ENCODE measurements at places on chromosomes 2 and 18.

DNA sequence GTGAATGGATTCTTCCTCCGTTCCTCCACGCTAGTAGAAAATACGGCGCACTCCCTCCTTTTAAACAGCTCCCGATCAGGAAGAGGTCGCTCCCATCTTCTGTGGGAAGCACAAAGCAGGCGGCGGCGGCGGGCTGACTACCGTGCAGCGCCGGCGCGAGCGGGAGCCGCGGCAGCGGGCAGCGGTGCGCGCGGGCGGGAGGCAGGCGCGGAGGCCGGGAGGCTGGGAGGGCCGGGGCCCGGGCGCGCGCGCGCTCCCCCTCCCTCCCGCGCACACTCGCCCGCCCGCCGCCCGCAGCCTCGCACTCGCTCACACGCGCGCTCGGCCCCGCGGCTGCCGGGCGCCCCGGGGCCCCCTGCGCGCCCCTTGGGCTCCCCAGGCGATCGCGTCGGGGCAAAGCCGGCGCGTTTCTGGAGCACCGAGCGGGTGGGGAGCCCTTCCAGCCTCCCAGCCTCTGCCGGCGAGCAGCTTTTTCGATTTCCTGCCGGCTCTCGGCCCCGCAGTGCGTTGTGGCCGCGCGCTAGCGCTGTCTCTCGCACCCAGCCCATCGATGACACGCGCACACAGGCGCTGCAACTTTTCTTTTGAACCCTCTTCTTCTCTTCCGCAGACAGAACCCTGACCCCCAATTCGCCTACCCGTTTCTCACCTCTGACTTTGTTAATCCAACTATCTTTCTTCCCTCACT lies at the start of gene SLC8A1:
Gene SLC8A1, minus strand, starts transcription at position 173 of the 688 bp plus-strand sequence.
- DNase-seq = peak; percentile 51

DNA sequence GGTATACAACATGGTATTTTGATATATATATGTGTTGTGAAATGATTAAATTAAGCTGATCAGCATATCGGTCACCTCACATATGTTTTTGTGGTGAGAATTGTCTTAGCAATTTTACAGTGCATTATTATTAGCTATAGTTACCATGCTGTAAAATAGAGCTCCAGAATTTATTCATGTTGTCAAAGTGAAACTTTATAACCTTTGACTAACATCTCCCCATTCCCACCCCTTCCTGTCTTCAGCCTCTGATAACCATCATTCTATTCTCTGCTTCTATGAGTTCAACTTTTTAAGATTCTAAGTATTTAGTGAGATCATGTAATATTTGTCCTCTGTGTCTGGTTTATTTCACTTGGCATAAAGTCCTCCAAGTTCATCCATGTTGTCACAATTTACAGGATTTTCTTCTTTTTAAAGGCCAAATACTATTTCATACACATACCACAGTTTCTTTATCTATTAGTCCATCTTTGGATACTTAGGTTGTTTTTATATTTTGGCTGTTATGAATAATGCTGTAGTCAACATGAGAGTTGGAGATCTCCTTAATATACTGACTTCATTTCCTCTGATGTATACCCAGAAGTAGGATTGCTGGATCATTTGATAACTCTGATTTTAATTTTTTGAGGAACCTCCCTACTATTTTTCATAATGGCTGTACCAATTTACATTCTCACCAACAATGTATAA lies 30.3 kb downstream of the NCOA1 start:
- DNase-seq = no peak

GRCh38 chr2:214481204-214481603 lies 70.3 kb downstream of the VWC2L start:
- peak; percentile 17 for DNase-seq

DNA sequence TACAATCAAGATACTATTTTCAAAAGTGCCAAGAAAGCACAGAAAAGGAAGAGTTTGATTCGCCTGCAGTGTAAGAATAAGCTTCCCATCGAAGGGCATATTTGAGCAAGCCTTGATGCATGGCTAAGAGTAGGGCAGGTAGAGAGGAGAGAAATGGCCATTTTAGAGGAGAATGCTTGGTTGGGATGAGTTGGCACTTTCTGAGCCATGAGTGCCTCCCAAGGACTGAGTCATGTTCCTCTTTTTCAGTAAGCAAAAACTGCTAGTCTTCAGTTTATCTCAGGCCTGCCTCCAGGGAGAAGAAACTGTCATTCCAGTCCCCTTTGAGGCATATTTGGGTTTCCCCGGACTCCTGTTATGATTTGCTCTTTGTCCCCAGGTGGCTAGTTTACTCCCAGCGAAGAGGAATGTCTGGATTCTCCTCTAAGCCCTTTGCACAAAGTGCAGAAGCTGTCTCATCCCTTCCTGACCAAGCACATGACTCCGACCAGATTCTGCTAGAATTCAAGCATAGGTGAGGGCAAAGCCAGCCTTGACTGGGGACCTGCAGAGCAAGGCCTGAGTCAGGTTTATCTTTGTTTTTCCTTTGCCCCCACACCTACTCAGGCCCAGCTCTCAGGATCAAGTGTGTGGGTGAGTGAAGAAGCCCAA lies 115.2 kb downstream of the TTC32 start:
- no peak for DNase-seq

DNA sequence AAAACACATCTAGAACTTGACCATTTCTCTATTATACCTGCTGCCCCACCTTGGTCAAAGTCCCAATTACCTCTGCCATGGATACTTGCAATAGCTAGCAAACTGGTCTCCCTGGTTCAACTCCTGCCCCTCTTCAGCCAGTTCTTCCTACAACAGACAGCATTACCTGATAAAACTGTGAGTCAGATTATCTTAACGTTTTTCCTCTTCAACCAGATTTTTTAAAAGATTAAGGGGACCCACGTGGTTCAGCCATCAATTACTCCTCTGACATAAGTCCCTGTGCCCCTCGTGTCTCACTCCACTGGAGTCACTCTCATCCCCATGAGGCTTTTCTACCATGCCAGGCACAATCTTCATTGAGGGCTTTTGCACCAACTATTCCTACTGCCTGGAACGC lies 5.3 kb upstream of the ARHGAP15 start:
- DNase-seq = no peak

GRCh38 chr2:24973812-24974211 lies 2.1 kb upstream of the DNAJC27 start:
- no peak for DNase-seq

- DNase-seq = no peak
Measured at GRCh38 chr18:6666012-6666685, 63.4 kb upstream of the ARHGAP28 start.

- no peak for DNase-seq
Measured at GRCh38 chr2:175399326-175399725, 217.8 kb upstream of the ATP5MC3 start.

DNA sequence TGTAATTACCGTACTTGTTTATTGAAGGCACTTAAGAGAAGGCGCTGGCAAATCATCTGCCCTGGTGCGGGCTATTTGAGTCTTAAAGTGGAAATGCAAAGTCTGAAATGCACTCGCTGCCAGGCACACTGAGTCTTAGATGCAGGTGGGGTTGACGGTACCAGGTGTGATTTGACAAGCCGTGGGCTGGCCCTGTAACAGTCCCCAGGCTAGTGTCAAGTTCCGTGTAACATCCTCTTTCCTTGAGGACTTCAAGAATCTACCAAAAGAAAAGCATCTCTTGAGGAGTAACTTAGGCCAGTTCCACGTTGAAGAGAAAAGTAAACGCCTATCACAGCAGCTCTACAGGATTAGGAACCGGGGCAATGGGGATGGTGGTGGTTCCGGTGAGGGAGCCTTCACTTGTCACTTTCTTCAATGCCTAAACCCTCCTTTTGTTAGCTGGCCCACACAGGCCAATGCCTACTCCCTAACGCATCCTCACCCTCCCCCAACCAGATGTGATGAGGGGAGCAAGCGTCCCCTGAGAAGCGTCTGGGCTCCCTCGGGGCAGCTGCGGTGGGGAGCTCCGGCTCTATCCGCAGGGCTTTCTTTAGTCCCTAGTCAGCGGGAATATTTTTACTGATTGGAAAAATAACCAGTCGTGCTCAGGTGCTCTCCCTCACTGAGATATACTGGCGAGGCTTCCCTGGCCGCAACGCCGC lies 1.5 kb upstream of the UGP2 start:
- peak; percentile 74 for DNase-seq

DNA sequence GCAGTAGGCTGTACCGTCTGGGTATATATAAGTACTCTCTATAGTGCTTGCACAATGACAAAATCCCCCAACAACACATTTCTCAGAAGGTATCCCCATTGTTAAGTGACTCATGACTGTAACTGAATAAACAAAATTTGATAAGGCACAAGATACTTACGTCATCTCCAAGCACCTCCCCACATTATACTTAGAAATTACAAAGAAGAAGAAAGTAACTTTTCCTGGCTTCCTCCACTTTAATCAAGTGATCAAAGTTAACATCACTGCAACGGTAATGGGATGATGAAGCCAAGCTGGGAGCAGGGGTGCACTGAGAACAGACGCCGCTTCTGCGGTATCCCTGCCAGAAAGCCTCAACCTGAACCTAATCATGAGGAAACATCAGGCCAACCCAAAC lies 9.7 kb downstream of the TNS1 start:
- no peak for DNase-seq

DNA sequence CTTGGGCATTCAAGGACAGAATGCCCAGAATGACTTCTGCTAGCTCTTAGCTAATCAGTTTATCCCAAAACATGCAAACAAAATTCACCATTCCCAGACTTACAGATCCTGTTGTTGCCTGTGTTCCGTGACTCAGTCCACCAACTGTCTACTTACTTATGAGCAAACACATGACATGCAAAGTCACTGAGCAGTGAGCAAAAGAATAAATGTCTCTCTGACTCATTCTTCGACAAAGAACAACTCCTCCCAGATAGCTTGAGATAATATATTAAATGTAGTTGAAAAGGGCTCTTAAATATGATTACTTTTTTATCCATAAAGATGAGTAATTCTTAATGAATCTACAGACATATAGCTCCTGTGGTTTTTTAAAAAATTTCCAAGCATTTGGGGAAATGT lies 9.0 kb upstream of the CREG2 start:
- no peak for DNase-seq
